Stromal cell of bone marrow (primary cell): ENCODE measurements at places on chromosomes 3 and 15.

GRCh38 chr3:159432682-159433340 is 555.8 kb upstream of the IL12A start:
- DNase-seq = no peak

DNA sequence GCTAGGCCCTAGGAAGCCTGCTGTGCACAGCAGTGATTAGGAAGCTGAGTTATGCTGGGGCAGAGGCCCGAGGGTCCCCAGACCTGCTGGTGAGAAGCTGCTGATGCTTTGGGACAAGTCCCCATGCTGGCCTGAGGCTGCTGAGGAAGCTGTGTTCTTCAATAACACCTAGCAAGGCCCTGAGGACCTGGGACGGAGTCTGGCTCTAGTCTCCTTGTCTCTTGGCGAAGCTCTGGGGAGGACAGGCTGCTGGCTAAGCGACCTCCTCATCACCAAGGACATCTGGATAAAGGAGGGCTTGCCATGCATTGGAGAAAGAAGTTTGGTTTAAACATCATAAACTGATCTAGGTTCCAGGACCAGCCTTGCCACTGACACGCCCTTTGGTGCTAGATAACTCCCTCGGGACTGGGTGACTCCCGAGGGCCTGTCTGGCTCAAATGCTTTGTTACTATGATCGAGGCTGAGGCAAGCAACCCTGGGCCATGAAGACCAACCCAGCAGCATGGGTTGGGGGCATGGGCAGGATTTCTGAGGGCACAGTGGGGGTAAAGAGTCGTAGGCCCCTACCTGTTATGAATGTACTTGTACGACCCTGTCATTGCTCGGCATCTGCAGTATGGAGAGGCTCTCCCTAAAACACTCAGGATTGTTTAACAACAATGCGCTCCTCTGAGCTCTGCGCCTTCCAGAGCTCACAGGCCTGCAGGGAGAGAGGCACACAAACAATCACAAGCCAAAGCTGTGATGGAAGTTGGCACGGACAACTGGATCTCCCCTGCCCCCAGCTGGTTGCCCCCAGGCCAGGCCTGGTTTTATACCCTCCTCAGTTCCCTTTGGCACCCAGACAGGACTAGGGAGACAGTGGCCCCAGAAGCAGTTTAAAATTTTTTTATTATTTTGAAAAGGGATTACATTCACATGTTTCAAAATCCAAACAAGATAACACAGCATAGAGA is 64.4 kb downstream of the LINGO1 start:
- no peak for DNase-seq

GRCh38 chr15:88509964-88510363 is 36.5 kb downstream of the DET1 start:
- no peak for DNase-seq

DNA sequence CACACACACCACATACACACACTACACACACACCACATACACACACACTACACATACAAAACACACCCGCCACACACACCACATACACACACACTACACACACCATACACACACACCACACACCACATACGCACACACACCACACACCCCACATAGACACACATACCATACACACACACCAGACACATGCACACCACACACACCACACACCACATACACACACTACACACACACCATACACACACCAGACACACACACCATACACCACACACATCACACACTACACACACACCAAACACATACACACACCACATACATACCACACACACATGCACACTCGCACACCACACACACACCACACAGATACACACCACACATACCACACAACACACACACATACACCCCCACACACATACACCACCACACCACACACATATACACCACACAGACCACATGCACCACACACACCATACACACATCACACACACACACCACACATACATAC is 26.3 kb downstream of the CPN2 start:
- DNase-seq = no peak

DNA sequence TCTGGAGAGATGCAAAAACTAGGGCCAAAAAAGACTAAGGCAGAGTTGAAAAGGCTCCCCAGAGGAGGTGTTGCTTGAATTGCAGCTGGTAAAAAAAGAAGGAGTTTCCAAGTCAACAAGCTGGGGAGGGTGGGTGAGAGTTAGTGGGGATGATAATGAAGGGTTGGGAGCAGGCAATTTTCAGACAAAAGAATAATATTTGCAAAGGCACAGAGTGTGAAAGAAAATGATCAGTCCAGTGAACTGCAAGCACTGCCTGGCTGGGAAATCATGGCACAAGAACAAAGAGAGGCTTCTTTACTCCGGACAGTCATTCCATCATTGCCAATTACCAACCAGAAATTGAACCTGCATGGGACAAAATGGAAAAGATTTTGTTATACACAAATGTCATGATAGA is 42.2 kb downstream of the C3orf85 start:
- DNase-seq = no peak

DNA sequence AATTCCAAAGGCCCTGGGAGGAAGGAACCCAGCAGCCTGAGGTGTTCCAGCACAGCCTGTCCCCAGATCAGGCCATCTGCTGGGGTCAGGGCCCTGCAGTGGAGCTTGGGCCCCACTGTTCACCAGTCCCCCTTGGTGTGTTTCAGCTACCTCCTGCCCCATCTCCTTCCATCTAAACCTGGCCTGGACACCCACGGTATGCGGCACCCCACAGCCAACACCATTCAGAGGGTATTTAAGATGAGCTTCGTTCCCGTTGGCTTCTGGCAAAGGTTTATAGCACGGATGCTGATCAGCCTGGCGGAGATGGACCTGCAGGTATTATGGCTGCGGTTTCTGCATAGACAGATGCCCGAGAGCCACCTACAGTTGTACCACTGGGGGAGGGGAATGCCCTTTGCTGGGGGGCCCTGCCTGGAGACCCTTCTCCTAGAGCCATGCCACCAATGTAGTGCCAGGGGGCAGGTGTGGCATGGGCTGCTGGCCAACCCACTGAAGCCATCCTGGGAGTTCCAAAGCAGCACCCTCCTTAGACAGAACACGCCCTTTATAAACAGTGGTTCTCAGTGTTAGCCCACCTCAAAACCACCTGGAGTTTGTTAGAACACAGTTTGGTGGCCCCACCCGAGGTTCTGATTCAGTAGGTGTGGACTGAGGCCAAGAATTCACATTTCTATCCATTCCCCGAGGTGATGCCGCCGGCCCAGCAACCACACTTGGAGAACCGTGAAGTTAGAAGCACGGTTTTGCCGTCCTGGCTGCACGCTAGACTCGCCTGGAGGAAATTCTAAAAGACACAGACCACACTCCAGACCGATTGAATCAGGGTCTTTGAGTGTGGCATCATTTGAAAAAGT is 126.9 kb downstream of the LRRK1 start:
- no peak for DNase-seq

- DNase-seq = no peak
These were observed 201.5 kb downstream of the UACA start for GRCh38 chr15:70561885-70562284.
